B cell (primary cell): ENCODE measurements at places on chromosomes 4 and X.
A peak's percentile ranks its signal among the peaks of the same experiment; 100 is the strongest.

- H3K4me1 ChIP-seq = no peaks in the 10 kb centered on the region
- no peaks in the 10 kb centered on the region for H3K27me3 ChIP-seq
- no peak overlapping the region for H3K4me3 ChIP-seq
- no peaks in the 10 kb centered on the region for H3K36me3 ChIP-seq
- H3K27ac ChIP-seq = no peak overlapping the region
These were observed 83.6 kb downstream of the CHM start for GRCh38 chrX:85963736-85964135.

DNA sequence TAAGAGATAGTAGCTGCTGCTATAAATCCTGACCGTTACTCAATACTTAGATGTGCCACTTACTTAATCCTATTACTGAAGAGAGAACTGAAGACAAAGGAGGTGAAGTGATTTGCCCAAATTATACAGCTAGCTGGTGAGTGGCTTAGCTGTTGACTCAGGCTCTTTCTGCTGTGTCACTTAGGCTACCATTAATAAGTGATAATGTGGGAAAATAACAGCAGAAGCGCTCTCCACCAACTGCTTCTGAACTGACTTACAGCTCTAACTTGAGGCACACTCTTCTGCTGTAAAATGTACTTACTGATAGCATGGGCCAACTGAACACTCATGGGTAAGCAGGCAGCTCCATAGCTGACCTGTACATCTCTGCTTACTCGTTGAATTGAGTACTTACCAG lies 7.5 kb upstream of the KLHL5 start:
- H3K4me3 ChIP-seq = no peak overlapping the region
- no peak for DNase-seq
- peak overlapping the region; percentile 51 for H3K27ac ChIP-seq
- H3K27me3 ChIP-seq = no peaks in the 10 kb centered on the region
- peaks cover 20% of the 10 kb centered on the region for H3K4me1 ChIP-seq

DNA sequence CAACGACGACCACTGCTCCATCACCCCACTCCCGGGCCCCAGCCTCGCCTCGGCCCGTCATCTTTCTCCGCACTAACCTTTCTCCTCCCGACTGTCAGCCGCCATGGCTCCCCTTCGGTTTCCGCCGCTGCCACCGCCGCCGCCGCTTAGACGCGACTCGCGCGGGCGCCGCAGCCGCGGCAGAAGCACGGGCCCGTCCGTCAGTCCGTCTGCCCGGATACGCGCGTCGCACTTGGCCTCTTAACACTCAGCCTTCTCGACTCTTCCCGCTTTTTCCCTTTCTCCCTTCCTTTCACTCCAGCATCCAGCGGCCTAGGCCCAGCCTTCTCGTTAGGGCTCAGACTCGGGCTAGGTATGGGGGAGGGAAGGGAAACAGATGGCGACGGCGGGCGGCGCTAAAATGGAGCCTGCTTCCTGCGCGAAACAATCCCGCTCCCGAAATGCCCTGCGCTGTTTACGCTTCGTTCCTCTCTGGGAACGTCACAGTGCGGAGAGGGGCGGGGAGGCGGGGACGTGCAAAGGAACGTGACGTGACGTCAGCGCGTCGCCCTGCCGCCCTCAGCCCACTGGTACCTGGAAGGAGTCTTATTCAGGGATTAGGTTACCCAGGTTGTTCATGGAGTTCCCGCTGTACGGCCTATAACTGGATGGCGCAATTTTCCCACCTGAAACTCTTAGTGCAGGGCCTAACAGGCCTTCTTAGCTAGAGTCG lies at the start of gene YTHDC1:
Gene YTHDC1 (minus strand): TSS at position 442 of the 712 bp plus-strand sequence. CDS start 337 bp downstream, at position 105.
- H3K27me3 ChIP-seq = no peaks in the 10 kb centered on the region
- peak within 1 kb of the TSS; percentile 93 for H3K4me3 ChIP-seq
- peak within 1 kb of the TSS; percentile 91 for H3K27ac ChIP-seq

DNA sequence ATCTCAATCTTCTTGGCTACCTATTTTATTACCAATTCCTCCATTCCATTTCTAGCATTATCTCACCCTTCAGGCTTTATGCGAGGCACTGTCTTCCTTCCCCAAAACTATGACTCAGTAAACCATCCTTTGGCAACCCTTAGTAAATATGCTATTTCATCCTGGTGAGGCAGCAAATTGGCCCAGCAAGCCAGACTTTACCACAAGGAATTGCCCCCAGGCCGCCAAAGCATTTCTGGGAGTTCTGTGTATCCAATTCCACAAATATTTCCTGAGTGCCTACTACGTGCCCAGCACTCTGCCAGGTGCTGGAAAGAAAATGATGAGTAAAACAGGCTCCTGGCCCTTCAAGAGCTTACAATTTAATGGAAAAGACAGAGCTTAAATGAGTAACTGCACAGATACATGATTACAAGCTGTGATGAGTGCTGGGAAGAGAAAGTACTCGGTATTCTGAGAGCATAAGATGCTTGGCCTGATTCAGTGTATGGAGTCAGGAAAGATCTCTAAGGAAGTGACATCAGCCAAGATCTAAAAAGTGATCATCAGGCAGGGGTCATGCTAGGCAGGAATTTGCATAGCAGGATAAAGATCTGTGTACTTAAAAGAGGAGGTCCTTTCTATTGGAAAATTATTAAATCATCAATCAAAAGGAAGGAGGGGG lies 193.8 kb downstream of the ADAMTS3 start:
- no peaks in the 10 kb centered on the region for H3K27me3 ChIP-seq
- H3K4me3 ChIP-seq = no peak overlapping the region
- no peaks in the 10 kb centered on the region for H3K36me3 ChIP-seq
- no peaks in the 10 kb centered on the region for H3K4me1 ChIP-seq
- H3K27ac ChIP-seq = no peak overlapping the region

GRCh38 chr4:86306816-86307215 lies 53.0 kb downstream of the MAPK10 start:
- no peaks in the 10 kb centered on the region for H3K4me1 ChIP-seq
- DNase-seq = no peak
- no peaks in the 10 kb centered on the region for H3K27me3 ChIP-seq
- H3K36me3 ChIP-seq = no peaks in the 10 kb centered on the region
- no peak overlapping the region for H3K27ac ChIP-seq

- no peak overlapping the region for H3K27ac ChIP-seq
- H3K27me3 ChIP-seq = no peaks in the 10 kb centered on the region
- H3K36me3 ChIP-seq = no peaks in the 10 kb centered on the region
- DNase-seq = no peak
These were observed 206.3 kb downstream of the SHROOM3 start for GRCh38 chr4:76641351-76641750.

- peak within 1 kb of the TSS; percentile 82 for H3K27ac ChIP-seq
- peak within 1 kb of the TSS; percentile 97 for H3K4me3 ChIP-seq
- H3K4me1 ChIP-seq = peaks cover 58% of the 10 kb centered on the region
- H3K36me3 ChIP-seq = peaks cover 5% of the 10 kb centered on the region
These were observed at the start of gene STAP1 for GRCh38 chr4:67558493-67558892. STAP1 (plus strand) TSS chr4:67558727; CDS start chr4:67558810, 83 bp downstream.

- H3K27ac ChIP-seq = no peak overlapping the region
- no peaks in the 10 kb centered on the region for H3K36me3 ChIP-seq
- H3K4me3 ChIP-seq = no peak overlapping the region
- DNase-seq = no peak
- no peaks in the 10 kb centered on the region for H3K4me1 ChIP-seq
These were observed 44.4 kb downstream of the CCDC158 start for GRCh38 chr4:76376534-76376933.

DNA sequence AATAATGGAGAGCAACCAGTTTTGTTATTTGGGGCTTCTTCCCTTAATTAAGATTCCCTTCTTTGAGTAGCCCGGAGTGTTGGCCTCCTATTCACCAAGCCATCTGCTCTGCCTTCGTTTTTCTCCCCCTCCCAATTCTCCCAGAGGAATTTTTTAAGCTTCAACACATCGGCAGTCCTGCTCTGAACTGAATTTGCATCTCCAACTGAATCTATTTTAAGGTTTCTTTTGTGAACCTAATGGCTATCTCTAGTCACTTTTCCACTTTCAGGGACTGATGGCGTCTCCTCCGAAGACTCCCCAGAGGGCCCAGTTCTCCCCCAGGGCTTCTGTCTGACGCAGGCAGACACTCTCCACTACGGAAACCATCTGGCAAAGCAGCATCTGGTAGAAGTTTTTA lies 280.2 kb downstream of the ADGRA3 start:
- H3K4me1 ChIP-seq = no peaks in the 10 kb centered on the region
- H3K27ac ChIP-seq = no peak overlapping the region
- H3K27me3 ChIP-seq = no peaks in the 10 kb centered on the region
- no peak overlapping the region for H3K4me3 ChIP-seq
- no peaks in the 10 kb centered on the region for H3K36me3 ChIP-seq

DNA sequence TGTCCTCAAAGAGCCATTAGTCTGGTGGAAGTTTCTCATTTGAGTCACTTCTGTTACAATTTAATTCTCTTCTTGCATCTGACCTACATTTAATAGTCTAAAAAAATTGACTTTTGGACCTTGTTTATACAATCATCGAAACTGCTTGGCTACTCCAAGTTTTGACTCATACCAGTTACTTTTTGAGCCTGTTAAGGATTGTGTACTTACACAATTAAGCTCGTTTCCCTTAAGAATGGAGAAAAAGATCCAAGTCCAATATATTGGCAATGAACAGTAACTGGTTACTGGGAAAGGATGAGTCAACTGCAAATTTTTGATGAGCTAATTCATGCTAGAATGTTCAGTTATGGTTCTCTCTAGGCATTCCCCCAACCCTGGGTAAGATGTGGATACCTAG lies 58.2 kb downstream of the DCX start:
- H3K27me3 ChIP-seq = no peaks in the 10 kb centered on the region
- no peak overlapping the region for H3K27ac ChIP-seq
- H3K36me3 ChIP-seq = no peaks in the 10 kb centered on the region
- DNase-seq = no peak

DNA sequence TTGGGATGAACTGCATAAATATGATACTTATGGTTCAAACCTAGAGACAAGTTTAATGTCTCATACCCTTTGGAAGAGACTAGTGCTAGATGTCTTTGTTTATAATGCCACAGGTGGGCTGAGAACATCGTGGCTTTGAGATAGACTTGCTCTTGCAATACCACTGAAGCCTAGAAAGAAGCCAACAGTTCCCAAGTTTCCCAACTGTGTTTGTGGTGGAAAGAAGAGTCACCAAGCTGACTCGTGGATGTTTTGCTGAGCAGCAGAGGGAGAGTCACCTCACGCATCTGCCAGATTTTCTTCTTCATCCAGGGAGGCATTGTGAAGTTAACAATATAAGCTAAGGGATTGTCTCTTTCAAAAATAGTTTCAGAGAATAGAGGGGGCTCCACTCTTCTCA lies 1076.2 kb downstream of the C4orf33 start:
- no peaks in the 10 kb centered on the region for H3K27me3 ChIP-seq
- DNase-seq = no peak
- H3K36me3 ChIP-seq = no peaks in the 10 kb centered on the region
- H3K4me3 ChIP-seq = no peak overlapping the region
- H3K4me1 ChIP-seq = no peaks in the 10 kb centered on the region

GRCh38 chr4:17490575-17491059 lies 21.3 kb downstream of the QDPR start:
- DNase-seq = no peak
- H3K4me1 ChIP-seq = no peaks in the 10 kb centered on the region
- H3K4me3 ChIP-seq = no peak overlapping the region
- peaks cover 29% of the 10 kb centered on the region for H3K36me3 ChIP-seq
- no peak overlapping the region for H3K27ac ChIP-seq

DNA sequence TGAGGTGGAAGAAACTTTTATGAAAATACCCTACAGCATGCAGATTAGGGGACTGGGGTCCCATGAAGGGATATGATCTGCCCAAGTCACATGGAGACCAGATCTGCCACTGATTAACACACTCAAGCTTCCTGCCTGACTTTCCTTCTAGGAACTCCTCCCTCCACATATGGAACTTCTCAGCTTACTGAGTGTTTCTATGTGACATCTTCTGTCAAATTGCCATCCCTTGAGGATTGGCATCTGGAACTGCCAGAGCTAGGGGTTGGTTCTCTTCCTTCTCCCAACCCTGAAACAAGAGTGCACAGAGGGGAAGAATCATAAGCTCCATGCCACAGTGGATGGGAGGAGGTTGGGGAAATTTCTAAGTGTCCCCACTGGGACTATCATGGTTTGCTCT lies 150.6 kb upstream of the MBNL3 start:
- H3K4me3 ChIP-seq = no peak overlapping the region
- no peaks in the 10 kb centered on the region for H3K27me3 ChIP-seq
- H3K36me3 ChIP-seq = no peaks in the 10 kb centered on the region
- H3K27ac ChIP-seq = no peak overlapping the region
- no peaks in the 10 kb centered on the region for H3K4me1 ChIP-seq
- no peak for DNase-seq

- no peaks in the 10 kb centered on the region for H3K4me1 ChIP-seq
- no peak overlapping the region for H3K27ac ChIP-seq
- no peaks in the 10 kb centered on the region for H3K27me3 ChIP-seq
- H3K4me3 ChIP-seq = no peak overlapping the region
- no peaks in the 10 kb centered on the region for H3K36me3 ChIP-seq
These were observed 414.1 kb downstream of the CENPC start for GRCh38 chr4:67131224-67131623.

GRCh38 chr4:4627111-4627510 lies 85.3 kb upstream of the STX18 start:
- H3K4me1 ChIP-seq = no peaks in the 10 kb centered on the region
- no peak for DNase-seq
- H3K36me3 ChIP-seq = no peaks in the 10 kb centered on the region
- H3K27ac ChIP-seq = no peak overlapping the region
- H3K4me3 ChIP-seq = no peak overlapping the region

GRCh38 chr4:81052119-81053068 lies 21.9 kb downstream of the BMP3 start:
- H3K36me3 ChIP-seq = no peaks in the 10 kb centered on the region
- peak overlapping the region; percentile 26 for H3K27ac ChIP-seq
- no peaks in the 10 kb centered on the region for H3K27me3 ChIP-seq
- H3K4me1 ChIP-seq = peaks cover 14% of the 10 kb centered on the region

GRCh38 chrX:46543441-46543840 lies 1.8 kb downstream of the ZNF674 start:
- H3K4me1 ChIP-seq = peaks cover 5% of the 10 kb centered on the region
- H3K27me3 ChIP-seq = no peaks in the 10 kb centered on the region
- no peak for DNase-seq
- no peaks in the 10 kb centered on the region for H3K36me3 ChIP-seq
- H3K27ac ChIP-seq = no peak overlapping the region
- no peak overlapping the region for H3K4me3 ChIP-seq

GRCh38 chrX:13008189-13008533 lies 33.3 kb downstream of the TMSB4X start:
- DNase-seq = peak; percentile 39
- no peak overlapping the region for H3K4me3 ChIP-seq
- H3K27ac ChIP-seq = peak overlapping the region; percentile 23
- no peaks in the 10 kb centered on the region for H3K36me3 ChIP-seq

DNA sequence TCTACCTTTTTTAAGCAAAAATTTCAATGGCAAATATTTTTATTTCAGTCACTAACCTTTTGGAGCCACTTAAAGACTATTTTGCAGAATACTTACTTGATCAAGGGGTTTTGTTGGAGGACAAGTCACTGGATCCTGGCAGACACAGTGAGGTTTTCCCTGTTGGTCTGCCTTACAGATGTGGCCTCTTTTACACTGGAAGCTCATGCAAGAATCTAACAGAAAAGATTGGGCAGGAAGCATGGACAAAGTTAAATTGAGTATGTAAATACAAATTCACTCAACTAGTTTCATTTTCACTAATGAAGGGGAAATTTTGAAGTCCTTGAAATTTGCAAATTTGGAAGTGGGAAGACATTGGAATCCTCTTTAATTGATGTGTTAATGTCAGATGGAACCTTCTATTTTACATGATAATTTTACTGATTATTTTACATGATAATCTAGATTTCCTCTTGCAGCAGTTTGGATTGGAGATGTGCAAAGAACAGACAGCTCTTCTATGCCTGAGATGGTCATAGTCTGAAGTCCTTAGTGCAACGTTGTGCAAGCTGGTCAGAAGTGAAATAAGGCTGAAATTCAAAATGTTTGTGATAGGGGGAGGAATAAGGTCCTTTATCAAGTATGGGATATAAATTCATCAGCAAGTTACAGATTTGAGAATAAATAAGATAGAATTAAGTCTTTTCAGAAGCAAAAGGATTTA lies 38.4 kb downstream of the SPARCL1 start:
- H3K27me3 ChIP-seq = no peaks in the 10 kb centered on the region
- H3K36me3 ChIP-seq = no peaks in the 10 kb centered on the region
- no peaks in the 10 kb centered on the region for H3K4me1 ChIP-seq
- DNase-seq = no peak
- no peak overlapping the region for H3K27ac ChIP-seq
- no peak overlapping the region for H3K4me3 ChIP-seq
